ENCODE measurements at places on chromosomes 16 and 17.
A peak's percentile ranks its signal among the peaks of the same experiment; 100 is the strongest.

DNA sequence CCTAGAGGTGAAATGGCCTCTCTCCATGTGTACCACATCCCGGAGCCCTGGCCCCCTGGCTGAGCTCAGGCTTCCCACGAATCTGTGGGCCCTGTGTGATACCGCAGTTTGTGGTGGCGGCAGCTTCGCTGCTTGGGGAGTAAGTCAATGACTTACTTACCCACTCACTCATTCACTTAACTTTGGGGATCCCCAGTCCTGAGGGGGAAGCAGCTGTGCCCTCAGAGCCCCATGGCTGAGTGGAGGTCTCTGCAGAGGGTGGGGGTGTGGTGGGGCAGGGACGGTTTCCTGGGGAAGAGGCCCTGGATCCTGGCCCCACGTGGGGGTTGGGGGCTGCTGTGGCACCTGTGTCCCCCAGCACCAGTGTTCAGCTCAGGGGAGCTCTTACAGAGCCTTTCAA is 13.2 kb downstream of the KCNJ12 start:
- DNase-seq: no peak

GRCh38 chr17:78357672-78358537 is 2.0 kb downstream of the SOCS3 start:
- no peak for DNase-seq

DNA sequence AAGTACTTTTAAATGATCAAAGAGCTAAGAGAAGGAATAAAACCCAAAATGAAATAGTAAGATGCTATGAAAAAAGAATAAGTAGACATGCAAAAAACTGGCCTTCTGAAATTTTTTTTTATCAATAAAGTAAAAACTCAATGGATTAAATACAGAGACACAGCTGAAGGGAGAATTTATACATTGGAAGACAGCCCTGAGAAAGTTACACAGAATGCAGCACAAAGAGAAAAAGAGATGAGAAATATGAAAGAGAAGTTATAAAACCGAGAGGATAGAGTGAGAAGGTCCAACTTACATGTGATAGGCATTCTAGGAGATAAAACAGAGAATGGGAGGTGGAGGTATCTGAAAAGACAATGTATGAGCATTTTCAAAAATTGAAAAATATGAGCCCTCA is 57.0 kb downstream of the MARF1 start:
- no peak for DNase-seq

- peak; percentile 43 for DNase-seq
Measured at GRCh38 chr16:23435500-23435899, 17.5 kb downstream of the COG7 start.

DNA sequence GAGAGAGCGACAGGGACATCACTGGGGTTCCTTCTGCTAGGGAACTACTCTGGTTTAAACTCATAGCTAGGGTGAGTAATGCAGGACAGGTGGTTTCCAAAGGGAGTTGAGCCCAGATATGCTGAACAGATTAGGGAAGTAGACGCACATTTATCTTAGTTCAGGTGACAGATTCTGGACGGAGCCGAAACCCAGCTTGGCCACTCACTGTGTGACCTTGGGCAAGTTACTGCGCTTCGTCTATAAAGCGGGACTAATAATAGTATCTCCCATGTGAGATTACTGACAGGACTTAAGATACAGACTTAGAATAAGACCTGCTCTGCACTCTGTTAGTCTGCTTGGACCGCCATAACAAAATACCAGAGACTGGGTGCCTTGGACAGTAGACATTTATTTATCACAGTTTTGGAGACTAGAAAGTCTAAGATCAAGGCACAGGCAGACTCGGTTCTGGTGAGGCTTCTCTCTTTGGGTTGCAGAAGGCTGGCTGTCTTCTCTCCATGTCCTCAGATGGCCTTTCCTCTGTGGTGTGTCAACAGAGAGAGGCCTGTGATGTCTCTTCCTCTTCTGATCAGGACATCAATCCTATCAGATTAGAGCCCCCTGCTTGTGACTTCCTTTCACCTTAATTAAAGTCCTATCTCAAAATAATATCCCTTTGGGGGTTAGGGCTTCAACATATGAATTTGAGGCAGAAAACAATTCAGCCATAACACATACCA is 12.1 kb downstream of the SCNN1G start:
- DNase-seq: no peak
